Activated T-helper 1 cell treated with anti-CD3 and anti-CD28 coated beads, Interleukin-12 subunit alpha, Interleukin-12 subunit beta, Interleukin-2, Interleukin-4 antibody, amounts not matched to agents 30 ng/mL and 10 ng/mL and 1 ng/mL, durations not matched to agents 14 hours and 24 hours and 36 hours (primary cell): ENCODE measurements at places on chromosomes 16 and 17. TPM values are rescaled to one million over a fixed set of nuclear protein-coding genes. Genes with fewer than 3 reads are reported as not detected.

NKD1 gene
- 1.1 and 1.4 TPM in 2 replicates for total RNA-seq

ADAP2 gene
- total RNA-seq = 0.75 and 1.1 TPM in 2 replicates

CD79B gene
- total RNA-seq = 28.9 and 31.8 TPM in 2 replicates

SLC52A1 gene
- total RNA-seq = 0.20 and 0.23 TPM in 2 replicates
